ENCODE measurements at places on chromosomes 3 and 15. TPM values are rescaled to one million over a fixed set of nuclear protein-coding genes. Genes with fewer than 3 reads are reported as not detected.

GRCh38 chr15:74725225-74725774, at the start of gene CYP1A1:
Gene CYP1A1, minus strand, starts transcription at chr15:74725528. Its CDS starts 2,431 bp downstream, at chr15:74723097.
- no peak for DNase-seq

DNA sequence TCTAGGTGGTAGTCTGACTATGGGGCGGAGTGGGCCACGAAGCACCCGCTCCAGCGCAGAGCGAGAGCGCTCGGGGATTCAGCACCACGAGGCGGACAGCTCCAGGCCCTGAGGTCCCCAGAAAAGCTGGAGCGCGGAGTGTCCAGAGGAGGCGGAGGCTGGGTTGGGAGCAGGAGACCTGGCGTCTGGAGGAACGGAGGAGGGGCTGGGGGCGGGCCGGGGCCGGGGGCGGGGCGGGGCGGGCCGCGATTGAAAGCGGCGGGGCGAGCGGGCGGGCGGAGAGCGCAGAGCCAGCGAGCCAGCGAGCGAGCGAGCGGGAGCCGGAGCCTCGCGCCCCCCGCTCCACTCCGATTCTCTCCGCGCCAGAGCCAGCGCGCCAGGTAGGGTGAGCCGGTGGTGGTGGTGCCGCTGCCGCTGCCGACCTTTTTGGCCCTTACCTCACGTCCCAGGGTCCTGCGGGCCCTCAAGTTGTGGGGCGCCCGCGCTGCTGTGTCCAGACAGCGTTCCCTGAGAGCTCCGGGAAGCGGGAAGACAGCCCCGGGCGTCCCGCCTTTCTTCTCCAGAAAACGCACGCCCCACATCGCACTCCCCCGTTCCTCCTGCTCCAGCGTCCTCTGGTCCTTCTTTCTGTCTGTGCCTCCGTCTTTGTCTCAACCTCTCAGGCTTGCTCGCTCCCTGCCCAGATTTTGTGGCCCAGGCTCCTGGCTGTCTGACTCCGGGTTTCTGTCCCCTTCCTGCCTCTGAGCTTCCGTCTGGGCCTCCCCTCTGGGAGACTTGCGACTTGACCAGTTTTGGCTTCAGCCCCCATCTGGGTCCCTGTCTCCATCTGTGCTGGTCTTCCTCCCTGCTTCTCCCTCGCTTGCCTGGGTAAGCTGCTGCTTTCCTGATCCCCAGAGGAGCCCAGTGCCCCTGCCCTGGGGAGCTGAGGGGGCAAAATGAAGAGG, at the start of gene GRM2:
Gene GRM2 (plus strand): TSS at position 281 of the 944 bp plus-strand sequence. CDS start 1,916 bp downstream, outside the sequence.
- peak; percentile 84 for DNase-seq

DNA sequence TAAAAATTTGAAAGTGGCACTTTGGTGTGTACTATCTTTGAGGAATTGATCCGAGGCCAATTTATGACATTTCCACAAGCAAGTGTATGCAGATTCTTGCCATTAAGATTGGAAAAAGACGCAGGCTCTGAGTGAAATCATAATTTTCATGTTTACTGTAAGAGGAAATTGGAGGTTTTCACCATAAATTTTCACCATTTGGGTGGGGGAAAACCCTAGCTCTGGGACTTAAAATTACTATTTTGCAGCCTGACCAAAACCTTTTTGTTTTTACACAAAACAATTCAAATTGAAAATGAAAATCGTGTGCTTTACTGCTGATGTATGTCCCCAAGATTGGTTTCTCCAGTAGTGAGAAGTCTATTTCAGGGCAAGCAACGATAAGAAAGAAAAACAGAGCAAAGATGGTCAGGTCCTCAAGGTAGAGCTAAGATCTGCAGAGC, 282.6 kb downstream of the FOXP1 start:
- no peak for DNase-seq

GRCh38 chr3:184981071-184981470, 169.1 kb downstream of the VPS8 start:
- no peak for DNase-seq

GRCh38 chr15:28033443-28033842, 65.7 kb downstream of the OCA2 start:
- no peak for DNase-seq

- no peak for DNase-seq
Measured at GRCh38 chr15:51403072-51403878, 61.8 kb downstream of the GLDN start.

DNA sequence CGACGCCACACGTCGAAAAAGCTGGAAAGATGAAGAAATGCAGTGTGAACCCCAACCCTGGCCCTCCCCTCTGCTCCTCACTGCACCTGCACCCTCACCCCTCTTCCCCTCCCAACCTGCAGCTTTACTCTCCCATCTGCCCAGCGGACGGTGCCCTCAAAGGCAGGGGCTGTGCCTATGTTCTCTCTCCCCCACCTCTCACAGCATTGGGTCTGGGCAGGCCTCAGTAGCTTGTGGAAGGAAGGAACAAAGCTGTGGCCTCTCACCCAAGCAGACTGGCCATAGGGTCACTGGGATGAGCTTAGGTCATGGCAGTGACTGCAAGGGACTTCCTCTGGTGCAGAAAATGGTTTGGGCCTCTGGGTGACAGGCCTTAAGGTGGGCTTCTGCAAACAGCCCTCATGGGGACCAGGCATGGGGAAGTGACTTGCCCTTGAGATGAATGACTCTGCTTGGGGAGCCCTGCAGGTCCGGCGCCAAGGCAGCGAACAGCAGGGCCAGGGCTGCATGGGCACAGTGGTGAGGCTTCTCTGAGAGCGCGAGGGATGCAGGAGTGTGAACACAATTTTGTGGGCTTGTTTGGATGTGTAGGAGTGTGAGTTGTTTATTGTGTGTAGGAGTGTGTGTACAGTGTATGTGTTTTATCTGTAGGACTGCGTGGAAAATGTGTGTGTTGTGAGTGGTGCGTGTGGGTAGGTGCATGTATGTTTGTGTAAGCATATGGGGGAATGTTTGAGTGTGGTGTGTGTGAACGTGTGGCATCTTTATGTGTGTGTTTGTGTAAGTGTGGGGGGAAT, 29.2 kb downstream of the SRPRB start:
- DNase-seq = no peak

DNA sequence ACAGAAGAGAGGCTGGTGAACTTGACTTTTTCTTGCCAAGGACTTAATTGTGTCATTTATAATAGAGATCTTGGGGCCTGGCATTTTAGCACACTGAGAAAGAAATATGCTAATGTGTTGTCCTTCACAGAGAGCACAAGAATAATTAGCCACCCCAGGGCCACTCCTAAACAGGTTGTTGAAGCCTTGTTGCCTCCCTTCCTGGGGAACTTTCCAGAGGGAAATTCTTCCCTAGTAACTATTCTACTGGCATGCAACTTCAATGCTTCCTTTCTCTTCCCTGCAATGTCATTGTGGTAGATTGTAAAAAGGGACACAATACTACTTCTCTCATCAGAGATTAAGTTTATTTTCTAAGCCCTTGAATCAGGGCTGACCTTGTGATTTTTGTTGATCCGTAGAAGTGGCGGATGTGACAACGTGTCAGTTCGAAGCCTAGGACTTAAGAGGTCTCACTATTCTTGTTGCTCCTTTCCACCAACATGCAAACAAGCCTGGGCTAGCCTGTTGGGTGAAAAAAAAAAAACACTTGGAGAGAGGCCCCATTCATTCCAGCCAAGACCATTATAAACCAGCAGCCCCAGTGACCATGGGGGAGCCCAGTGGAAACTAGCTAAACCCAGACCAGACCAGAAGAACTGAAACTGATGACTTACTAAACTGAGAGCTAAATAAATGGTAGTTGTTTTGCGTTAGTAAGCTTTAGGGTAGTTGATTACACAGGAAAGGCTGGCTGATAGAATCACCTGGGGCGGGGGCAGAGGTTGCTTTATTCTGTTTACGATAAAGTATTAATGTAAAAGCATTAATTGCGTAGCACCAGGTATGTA, 287.2 kb downstream of the SHQ1 start:
- no peak for DNase-seq

RLBP1 gene
- polyA plus RNA-seq = 0.27 TPM

GRCh38 chr15:55587321-55588069, 650 bp downstream of the PYGO1 start:
- no peak for DNase-seq

GRCh38 chr3:51559411-51559888, 20.9 kb downstream of the RAD54L2 start:
- DNase-seq = no peak

DNA sequence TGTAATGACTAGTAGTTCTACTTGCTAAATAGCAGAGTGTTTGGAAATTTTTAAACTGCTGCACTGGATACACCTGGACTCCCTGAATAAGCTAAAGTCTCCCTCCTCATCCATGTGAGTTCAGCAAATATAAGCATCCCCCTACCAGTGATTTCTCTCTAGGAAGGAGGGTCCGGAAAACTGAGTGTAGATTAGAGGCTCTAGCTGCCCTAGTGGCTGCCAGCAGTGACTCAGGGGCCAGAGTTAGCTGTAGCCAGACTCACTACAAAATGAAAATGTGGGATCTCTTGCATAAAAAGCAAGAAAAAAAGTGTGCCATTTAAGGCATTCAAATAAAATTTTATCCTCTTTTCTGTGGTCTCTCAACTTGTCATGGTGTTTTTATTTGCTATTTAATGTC, 485.0 kb upstream of the ATP11B start:
- DNase-seq = no peak

DNA sequence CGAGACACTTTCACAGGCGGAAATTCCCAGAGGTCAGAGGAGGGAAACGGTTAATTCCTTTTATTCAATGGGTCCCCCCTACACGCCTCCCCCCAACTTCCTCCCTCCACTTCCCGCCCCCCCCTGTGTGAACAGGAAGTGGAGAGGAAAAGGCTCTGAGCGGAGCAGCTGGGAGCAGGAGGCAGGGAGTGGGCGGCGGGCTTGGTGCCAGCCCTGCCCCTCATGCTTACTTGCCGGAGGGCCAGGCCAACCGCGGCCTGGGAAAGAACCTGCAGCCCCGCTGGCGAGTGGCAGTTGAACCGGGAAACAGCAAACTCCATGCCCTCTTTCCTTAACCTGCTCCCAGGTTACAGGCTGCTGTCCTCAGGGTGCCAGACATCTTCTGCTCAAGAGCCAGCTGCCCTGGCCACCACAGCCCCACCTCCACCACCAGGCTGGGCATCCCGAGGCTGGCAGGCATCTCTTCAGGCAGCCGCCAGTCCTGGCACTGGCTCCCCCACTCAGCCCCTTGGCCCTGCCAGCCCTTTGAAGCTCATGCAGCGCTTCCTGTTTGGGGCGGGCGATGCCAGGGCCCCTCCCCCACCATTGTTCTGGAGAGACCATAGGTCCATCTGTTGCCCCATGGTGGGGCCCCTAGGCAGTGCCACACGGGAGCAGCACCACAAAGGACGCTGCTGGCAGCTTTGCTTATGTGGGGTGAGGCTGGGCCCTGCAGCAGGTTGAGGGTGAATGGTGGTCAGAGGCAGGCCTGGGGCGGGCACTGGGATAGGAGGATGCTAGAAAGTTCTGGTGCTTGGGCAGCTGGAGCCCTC, 12.9 kb downstream of the VPS18 start:
- peak; percentile 71 for DNase-seq

DNA sequence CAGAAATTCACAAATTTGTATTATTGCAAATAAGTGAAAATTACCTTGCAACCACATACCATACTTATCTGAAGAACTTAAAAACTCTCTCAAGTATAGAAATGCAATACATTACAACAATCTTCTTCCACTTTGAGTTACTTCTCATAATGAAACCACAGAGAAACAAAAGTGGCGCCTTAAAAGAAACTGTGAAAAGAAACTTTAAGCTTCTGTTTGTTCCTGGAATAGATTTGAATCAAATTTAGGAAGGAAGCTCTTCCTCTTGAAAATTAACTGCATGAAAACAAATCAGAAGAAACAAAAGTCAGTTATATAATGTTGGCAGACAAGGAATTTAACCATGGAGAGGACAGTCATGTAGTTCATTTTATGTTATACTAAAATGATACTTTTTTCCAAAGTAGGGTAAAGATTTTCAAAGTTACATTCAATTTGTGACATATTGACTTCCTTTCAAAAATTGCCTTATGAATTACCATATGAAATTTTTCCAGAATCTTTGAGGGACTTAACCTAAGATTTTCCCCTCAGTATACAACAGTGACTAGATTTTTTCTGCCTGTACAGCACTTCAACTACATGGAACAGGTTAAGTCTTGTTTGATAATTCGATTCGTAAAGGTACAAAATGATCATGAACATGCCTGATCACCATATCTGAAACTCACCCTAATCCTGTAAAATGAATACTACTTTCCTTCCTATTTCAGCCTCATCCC, 57.6 kb upstream of the TNFSF10 start:
- DNase-seq = no peak

- no peak for DNase-seq
Measured at GRCh38 chr15:88100181-88100580, 156.4 kb downstream of the NTRK3 start.

CA12 gene
- polyA plus RNA-seq = 1.9 TPM

CEP97 gene
- polyA plus RNA-seq = 21.2 TPM

DNA sequence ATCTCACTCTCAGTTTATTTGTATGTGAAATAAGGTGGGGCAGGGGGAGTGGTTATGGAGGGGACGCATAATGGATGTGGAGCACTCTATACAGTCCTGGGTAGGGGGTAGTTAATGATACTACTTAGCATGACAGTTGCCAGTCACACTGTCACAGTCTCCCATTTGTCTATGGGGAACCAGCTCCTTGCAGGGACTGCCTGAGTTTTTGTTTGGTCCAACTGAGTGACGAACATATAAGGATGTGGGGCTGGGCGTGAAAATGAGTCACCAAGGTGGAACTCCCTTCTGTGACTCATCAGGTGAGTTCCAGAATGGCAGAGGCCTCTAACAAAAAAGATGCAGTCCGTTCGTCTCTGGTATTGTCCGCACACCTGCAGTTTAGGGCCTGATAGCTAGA, 235.3 kb upstream of the ST8SIA2 start:
- no peak for DNase-seq

DNA sequence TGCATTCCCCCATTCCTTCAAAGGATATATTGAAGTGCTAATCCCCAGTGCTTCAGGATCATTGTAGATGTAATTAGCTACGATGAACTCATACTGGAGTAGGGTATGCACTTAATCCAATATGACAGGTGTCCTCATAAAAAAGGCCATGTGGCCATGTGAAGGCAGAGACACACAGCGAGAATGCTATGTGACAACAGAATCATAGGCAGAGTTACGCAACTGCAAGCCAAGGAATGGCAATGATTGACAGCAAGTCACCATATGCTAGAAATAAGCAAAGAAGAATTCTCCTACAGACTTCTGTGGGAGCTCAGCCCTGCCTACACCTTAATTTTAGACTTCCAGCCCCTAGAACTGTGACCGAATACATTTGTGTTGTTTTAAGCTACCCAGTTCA, 875.6 kb upstream of the ROBO1 start:
- no peak for DNase-seq

DNA sequence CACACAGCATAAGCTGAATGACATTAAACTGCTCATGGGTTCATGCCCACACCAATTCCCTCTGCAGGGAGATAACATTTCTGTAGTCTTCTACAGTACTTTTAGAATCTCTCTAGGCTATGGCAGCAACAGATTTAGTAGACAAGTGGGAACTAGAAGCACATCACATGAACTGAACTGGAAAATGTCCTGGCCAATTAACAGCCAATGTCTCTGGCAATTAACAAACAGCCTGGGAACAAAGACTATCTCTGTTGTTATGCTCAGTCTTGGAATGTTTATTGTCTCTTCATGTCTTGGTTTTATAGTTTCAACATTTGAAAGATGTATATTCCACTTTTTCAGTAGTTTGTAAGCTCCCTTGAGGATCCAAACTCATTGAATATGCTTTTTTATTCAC, 523.2 kb upstream of the NAALADL2 start:
- DNase-seq = no peak

- no peak for DNase-seq
Measured at GRCh38 chr15:37058316-37058985, 41.9 kb downstream of the MEIS2 start.

KIF15 gene
- polyA plus RNA-seq = 25.4 TPM

- no peak for DNase-seq
Measured at GRCh38 chr15:35736150-35736549, 190.2 kb upstream of the DPH6 start.

GRCh38 chr3:74613060-74613459, 1.4 kb downstream of the CNTN3 start:
- no peak for DNase-seq
